ENCODE measurements at places on chromosomes 16 and 17.

DNA sequence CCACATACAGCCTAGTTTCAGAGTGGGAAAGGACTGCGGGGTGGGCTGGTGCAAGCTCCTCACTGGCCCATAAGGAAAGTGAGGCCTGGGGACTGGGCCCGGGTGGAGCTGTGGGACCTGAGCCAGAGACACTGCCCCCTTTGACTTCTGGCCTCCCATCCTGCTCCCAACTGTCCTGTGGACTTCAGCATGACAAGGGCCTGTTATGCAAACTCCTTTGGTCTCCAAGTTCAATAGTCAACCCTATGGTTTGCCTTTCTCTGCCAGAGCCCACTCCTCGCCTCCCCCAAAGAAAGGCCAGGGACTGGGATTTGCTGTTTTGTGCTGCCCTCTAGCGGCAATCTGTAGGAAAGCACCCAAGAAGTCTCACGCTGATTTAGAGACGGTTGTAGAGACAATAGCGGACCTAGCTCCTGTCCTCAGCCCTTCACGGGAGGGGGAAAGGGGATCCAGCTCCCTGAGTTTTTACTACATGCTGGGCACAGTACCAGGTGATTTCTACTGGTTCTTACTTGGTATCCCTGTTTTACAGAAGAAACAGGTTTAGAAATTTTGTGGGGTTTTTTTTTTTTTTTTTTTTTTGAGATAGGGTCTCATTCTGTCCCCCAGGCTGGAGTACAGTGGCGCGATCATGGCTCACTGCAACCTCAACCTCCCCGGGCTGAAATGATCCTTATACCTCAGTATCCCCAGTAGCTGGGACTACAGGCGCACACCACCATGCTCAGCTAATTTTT lies 1.2 kb upstream of the TLCD3B start:
- peak; percentile 76 for DNase-seq

DNA sequence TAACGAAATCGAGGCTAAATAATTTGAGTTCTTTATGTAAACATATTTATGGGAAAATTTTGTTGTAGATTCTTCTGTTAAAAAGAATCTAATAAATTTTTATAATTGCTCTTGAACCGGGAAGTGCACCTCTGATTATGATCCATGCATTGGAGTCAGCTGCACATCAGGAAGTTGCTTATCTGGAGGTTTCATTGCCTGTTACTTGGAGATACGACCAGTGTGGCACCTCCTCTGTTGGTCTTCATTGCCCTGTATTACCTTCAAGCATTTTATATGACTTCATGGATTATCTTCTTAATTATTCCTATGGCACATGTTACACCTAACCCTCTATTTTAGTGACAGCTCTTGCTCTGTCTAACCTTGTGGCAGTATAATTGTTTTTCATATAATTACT lies 312.6 kb upstream of the TBX2 start:
- no peak for DNase-seq

DNA sequence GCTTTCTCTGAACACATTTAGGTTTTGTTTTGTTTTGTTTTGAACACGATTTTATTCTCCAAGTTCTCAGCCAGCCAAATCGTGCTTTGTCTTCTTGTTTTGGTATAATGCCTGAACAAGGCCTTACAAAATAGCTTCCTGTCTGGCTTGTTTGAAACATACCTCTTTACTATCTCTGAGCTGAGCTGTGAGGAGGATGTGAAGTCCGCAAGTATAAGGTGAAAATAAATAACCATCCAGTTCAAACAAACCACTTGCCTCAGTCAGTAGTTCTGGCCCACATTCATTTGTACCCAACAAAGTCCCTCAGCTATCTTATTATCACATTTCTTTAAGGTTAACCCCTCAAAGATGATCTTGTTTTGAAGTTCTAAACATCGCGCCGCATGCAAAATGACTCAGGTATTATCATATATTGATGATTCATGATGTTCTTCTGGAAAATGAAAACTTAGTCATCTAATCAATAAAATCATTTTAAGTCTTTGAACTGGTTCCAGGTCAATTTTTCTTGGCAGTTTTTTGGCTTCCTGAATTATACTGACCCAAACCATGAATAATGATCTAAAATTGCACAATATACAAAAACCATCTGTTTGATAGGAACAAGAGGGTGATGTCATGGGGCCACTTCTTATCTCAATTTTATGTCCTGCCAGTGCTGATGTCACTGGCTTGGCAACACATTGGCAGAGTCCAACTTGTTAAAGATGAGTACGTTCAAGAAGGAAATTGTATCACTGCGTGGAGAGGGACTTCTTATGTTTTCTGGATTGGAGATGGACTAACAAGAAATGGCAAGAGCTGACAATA lies 694.3 kb downstream of the KCNJ2 start:
- DNase-seq: no peak

GRCh38 chr16:50269769-50270509 lies 3.6 kb downstream of the ADCY7 start:
- no peak for DNase-seq

- no peak for DNase-seq
These were observed 3.8 kb upstream of the USP36 start for GRCh38 chr17:78844301-78845005.

DNA sequence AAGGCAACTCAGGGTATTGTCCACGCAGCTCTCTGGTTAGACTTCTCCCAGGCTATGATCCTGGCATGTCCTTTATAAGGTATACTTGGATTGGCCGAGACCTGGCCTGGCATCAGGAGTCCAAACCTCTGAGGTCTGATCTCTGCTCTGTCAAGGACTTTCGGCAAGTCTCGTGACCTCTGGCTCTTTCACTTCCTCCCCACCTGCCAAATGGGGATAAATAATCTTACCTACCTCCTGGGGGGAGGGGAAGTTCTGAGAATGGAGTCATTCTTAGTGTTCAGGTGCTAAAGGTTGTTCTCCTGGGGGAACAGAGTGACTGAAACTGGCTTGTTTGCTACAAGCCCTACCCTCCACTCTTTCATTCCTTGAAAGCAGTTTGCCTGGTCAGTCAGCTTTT lies 7.6 kb downstream of the ATXN1L start:
- no peak for DNase-seq

GRCh38 chr17:5257124-5257523 lies 22.5 kb upstream of the SCIMP start:
- DNase-seq: no peak

- DNase-seq: peak; percentile 83
These were observed at the start of gene LASP1 for GRCh38 chr17:38869526-38870258. Gene LASP1, plus strand, starts transcription at chr17:38870058. Its CDS starts 132 bp downstream, at chr17:38870190.

- no peak for DNase-seq
These were observed 22.7 kb downstream of the FTO start for GRCh38 chr16:53726625-53727024.

DNA sequence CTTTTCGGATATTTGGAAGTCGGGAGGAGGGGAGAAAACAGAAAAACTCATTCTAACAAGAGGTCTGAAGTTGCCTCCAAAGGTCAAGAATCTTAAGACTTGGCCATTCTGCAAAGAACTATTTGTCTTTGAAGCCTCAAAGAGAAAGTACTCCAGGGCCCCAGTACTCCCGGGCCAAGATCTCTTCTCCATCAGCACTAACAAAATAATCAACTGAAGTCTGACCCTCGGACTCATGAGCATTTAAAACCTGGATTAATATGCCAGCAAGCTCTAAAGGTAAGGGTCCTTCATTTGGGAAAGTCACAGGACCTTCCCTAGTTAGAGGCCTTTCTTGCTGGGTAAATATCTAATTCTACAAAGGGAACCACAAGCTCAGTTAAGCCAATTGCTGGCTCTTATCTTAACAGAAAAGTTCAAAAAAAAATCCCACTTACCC lies 4.5 kb downstream of the AXIN2 start:
- no peak for DNase-seq

- DNase-seq: no peak
These were observed 127.3 kb downstream of the MGAT5B start for GRCh38 chr17:76995387-76996105.

DNA sequence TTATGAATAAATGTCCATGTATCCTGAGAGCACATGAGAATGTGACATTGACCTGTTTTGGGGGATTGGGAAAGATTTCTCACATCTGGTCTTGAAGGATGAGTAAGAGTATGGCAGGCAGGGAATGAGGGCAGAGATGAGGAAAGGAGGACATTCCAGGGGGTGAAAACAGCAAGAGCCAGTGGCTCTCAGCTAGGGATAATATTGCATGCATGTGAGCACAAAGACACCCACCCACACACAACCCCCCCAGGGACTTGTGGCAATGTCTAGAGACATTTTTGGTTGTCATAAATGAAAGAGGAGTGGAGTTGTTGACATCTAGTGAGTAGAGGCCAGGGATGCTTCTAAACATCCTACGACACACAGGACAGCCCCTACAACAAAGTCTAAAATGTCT lies 6.0 kb downstream of the MYO1D start:
- no peak for DNase-seq

- no peak for DNase-seq
These were observed 5.2 kb downstream of the CDH13 start for GRCh38 chr16:82631701-82632685.

GRCh38 chr16:13392341-13392740 lies 490.9 kb downstream of the SHISA9 start:
- DNase-seq: no peak

GRCh38 chr16:2150418-2151187 lies 2.2 kb downstream of the RAB26 start:
- DNase-seq: peak; percentile 31

GRCh38 chr17:82863383-82863940 lies 23.6 kb upstream of the ZNF750 start:
- no peak for DNase-seq

- DNase-seq: no peak
These were observed 11.9 kb downstream of the STAC2 start for GRCh38 chr17:39213852-39214251.

- no peak for DNase-seq
These were observed 29.8 kb upstream of the USP43 start for GRCh38 chr17:9615486-9615885.

- no peak for DNase-seq
These were observed 9.9 kb downstream of the FAM83G start for GRCh38 chr17:18994631-18995030.

DNA sequence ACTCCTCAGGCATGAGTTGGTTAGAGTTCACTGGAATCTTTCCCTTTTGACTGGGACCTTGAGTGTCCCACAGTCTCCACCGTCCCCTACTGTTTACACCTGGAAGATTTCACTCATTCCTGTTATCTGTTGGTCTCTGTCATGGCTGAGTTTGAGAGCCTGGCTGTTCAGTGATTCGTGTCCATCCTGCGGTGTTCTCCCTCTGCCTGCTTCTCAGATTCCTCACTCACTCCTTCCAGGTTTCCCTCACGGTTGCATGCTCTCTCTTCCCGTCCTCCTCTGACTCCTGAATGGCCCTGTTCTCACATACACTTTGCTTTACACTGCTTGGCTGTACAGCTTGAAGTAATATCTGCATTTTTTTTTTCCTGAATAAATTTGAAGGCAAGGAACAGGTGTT lies 24.5 kb downstream of the OR1D5 start:
- DNase-seq: peak; percentile 0

DNA sequence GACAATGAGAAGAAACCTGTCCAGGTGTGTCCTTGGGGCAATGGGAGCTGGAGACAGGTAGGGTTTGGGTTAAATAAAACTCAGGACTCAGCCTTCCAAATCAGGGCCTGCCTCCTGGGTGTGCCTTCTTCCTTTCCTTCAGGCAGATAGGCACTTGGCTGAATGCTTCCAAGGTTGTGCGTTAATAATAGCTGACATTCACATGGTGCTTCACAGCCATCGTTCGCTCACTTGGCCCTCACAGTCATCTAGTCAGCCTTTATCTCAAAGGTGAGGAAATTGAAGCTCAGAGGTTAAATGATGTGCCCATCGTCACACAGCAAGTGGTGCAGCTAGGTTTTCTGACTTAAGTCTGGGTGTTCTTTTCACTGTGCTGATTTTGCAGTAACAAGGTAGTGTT lies 9.5 kb downstream of the NFE2L1 start:
- DNase-seq: no peak

- DNase-seq: no peak
These were observed 14.7 kb downstream of the ALOX15 start for GRCh38 chr17:4626734-4627256.

DNA sequence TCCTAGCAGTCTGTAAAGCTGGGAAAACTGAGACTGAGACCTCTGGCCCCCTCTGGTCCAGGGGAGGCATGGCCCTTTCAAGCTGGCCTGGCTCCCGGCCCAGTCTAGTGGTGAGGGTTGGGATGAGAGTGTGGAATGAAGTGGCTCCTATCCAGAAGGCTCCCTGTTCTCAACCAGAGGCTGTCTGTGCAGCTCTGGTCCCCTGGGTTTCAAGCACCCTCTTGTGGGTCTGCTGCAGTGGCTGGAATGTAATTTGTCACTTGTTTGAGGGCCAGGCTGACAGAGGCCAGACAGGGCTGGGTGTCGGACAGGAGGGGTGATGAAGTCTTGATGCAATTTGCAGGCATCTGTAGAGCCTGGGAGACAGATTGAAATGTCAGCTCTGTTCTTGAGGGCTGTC lies 22.1 kb upstream of the PHF12 start:
- no peak for DNase-seq

DNA sequence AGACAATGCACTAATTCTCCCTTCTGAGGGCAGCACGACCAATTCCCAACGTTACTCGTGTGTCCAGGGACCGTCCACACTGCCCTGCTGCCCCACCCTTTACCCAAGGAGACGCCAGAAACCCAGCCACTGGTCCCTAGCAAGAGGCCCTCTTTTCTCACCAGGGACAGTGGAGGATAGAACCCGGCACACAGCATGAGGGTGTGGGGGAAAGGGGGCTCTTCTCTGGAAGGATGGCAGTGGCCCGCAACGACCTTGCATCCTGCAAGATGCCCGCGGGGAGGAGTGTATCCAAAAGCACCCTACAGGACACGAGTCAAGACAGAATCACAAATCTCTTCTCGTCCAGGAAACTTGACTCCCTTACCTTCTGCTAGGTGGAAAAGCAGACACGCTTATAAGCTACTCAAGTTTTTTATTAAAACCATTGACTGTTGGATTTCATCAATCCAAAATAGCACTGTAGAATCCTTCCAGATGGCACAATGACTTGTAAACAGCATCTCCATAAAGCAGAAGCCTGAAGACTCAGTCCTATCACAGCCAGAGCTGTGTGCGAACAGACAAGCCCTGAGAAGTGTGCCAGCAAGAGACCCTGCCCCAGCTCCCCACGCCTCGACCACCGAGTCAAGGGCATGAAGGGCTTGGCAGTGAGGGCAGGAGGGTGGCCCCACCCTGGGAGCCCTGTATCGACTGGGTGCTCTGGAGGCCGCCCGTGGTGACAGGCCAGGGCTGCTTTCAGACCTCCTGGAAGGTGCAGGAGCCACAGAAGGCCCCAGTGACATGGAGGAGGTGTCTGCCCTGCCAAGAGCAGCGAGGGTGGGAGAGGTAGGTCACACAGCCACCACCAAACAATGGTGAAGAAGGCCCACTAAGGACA lies 103.8 kb downstream of the ANKRD11 start:
- DNase-seq: no peak

- no peak for DNase-seq
These were observed 60.8 kb downstream of the TBC1D16 start for GRCh38 chr17:79974566-79975497.

- no peak for DNase-seq
These were observed 52.8 kb downstream of the ABR start for GRCh38 chr17:1126801-1127550.

GRCh38 chr16:75865736-75866135 lies 139.4 kb upstream of the CPHXL start:
- no peak for DNase-seq

GRCh38 chr17:38982858-38983746 lies 15.9 kb upstream of the FBXO47 start:
- DNase-seq: peak; percentile 53
